ENCODE measurements at places on chromosomes 11 and 22. TPM values are rescaled to one million over a fixed set of nuclear protein-coding genes. Genes with fewer than 3 reads are reported as not detected.

The NOX4 gene
- 6.7 TPM for total RNA-seq

The RSF1 gene
- 49.2 TPM for total RNA-seq

The DBX1 gene
- total RNA-seq = not detected

The DUSP8 gene
- 0.44 TPM for total RNA-seq

The OR51B4 gene
- total RNA-seq = 0.11 TPM

The IGLL5 gene
- total RNA-seq = not detected

The CARD18 gene
- total RNA-seq = not detected

The SCGB1A1 gene
- total RNA-seq = not detected

The ASPHD2 gene
- total RNA-seq = 1.00 TPM

The SLC15A3 gene
- total RNA-seq = 10.6 TPM

The GPHA2 gene
- total RNA-seq = not detected

The C11orf97 gene
- total RNA-seq = not detected
